Vagina (tissue), 2 donors: ENCODE measurements at places on chromosomes 2 and 18. TPM values are rescaled to one million over a fixed set of nuclear protein-coding genes. Genes with fewer than 3 reads are reported as not detected.

- DNase-seq: no peak
These were observed 268.8 kb downstream of the ARHGAP15 start for GRCh38 chr2:143397884-143398614.

GRCh38 chr2:42828487-42829425 is 36.4 kb upstream of the HAAO start:
- DNase-seq: peak; percentile 95

GRCh38 chr2:239188536-239188935 is 212.3 kb downstream of the HDAC4 start:
- DNase-seq: no peak

DNA sequence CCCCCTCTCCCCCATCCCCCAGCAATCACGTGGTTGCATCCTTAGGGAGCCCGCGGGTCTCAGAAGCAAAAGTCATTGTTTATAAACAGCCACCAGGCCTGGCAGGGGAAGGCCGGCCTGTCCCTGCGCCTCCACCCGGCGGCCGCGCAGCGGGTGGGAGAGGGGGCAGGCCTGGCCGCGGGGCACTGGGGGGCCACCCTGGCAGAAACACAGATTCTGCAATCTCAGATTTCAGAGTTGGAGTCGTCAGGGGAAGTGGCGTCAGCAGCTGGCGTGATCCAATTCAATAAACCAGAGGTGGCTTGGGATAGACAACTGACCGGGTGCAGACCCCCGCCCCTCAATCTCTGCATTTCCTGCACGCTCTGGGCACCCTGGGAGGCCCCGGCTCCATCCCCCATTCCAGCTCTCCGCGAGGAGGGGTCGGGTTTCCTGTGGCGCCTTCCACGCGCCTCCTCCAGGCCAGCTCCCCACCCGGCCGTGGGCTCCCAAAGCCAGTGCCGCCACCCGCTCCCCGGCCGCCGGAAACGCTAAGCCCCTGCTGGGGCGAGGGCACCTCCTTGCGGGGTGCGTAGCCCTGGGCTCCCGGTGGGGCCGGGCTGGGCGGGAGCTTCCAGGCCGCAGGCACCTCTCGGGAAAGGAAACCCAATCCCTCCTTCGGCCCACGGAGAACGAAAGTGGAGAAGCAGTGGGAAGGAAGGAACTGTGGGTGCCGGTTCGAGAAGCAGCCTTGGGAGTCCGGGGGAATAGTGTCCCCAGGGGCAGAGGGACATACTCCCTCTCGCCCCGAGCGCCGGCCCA is 1.1 kb downstream of the BIN1 start:
- DNase-seq: peak; percentile 87

GRCh38 chr2:151358166-151358970 is 976 bp downstream of the TNFAIP6 start:
- DNase-seq: no peak

DNA sequence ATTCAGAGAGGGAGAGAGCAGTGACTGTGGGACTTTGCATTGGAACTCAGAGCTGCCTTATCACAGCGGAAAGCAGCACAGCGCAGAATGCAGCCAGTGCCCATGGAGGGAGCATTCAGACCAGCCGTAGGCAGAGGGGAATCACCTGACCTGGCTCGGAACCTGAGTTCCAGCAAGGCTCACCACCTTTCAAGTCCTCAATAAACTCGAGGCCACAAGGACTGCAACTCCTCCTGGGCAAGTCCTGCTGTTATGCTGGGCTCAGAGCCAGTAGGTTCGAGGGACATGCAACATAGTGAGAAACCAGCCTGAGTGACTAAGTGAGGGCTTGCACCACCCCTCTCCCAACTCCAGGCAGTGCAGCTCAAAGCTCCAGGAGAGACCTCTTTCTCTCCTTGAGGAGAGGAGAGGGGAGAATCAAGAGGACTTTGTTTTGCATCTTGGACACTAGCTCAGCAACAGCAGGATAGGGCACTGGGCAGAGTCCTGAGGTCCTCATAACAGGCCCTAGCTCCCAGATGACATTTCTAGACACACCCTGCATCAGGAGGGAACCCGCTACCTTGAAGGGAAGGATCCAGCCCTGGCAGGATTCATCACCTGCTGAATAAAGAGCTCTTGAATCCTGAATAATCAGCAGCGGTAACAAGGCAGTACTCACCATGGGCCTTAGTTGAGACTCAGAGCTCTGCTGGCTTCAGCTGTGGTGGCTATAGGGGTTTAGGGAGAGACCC is 136.8 kb upstream of the OTOS start:
- no peak for DNase-seq

DNA sequence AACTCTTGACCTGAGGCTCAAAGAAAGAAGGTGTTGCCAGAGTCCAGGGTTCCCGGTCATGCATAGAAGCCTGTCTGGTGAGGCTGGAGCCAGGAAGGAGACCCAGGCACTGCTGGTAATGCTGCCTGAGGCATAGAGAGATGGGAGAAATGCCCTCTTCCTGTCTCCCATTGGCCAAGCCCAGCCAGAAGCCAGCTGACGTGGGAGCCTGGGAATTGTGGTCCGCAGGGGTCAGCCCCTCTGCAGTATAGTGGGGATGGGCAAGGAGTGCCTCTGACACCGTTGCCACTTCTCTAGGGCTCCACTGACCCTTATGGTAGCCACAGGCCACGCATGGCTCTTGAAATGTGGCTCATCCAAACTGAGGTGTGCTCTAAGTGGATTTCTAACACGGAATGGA is 95.7 kb downstream of the CTIF start:
- no peak for DNase-seq

- no peak for DNase-seq
These were observed 18.5 kb downstream of the WDPCP start for GRCh38 chr2:63569740-63570139.

- no peak for DNase-seq
These were observed 92.1 kb downstream of the TMEM18 start for GRCh38 chr2:584863-585823.

DNA sequence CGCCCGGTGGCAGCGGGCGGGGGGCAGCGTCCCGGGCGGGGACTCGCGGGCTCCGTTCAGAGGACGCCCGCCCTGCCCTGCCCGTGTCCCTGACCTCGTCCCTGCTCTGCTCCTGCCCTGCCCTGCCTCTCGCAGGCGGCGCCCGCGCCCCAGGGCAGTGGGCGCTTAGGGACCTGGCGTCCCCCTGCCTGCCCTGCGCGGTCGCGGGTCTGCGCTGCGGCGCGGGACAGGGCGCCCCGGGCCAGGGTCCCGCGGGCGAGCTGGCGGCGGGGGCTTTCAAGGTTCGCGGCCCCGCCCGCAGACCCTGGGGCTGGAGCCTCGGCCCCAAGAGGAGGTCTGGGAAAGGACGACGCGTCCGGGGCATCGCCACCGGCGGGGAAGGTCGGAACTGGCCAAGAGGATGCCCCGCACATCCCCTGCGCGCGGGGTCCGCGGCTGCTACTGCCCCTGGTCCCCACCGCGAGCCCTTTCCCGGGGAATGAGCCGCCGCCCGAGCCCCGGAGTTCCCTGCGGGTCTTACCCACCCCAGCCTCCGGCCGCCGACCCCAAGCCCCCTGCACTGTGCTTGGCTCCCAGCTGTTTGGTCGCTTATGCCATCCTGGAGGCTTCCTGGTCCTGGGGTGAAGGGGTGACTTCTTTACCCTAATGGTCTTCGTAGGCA is 679 bp downstream of the RNF144A start:
- no peak for DNase-seq

RGPD6 gene
- 42.5 TPM for total RNA-seq

KCNG3 gene
- total RNA-seq: 0.74 TPM

SLC11A1 gene
- total RNA-seq: 36.6 TPM

LBX2 gene
- not detected for total RNA-seq

OTOS gene
- total RNA-seq: not detected

LOXHD1 gene
- not detected for total RNA-seq

ZNF804A gene
- total RNA-seq: 1.2 TPM
